ENCODE measurements at places on chromosomes 11 and 22. TPM values are rescaled to one million over a fixed set of nuclear protein-coding genes. Genes with fewer than 3 reads are reported as not detected.

GRCh38 chr11:101458161-101458560, 125.6 kb downstream of the TRPC6 start:
- no peak for DNase-seq

DNA sequence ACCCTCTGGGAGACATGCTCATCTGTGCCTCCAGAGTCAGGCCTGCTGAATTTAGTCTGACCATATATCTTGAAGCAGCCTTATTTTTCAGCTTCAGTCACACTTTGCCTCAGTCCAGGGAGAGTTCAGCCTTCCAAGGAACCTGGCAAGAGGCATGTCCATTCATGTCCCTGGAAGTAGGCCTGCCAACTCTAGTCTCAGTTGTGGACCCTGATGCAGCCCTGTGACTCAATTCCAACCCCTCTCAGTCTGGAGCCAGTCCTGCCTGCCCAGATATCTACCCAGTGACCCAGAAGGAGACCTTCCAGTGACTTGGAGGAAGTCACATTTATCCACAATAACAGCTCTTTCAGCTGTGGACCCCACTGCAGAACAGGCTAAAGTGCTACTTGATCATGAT, 566.6 kb downstream of the TMEM135 start:
- DNase-seq: no peak

CREB3L1 gene
- total RNA-seq: 0.13 TPM

TBX10 gene
- total RNA-seq: not detected

- DNase-seq: no peak
Observed at GRCh38 chr22:24009227-24010017, 1.7 kb upstream of the CABIN1 start.

- no peak for DNase-seq
Observed at GRCh38 chr11:44776551-44777208, 49.9 kb downstream of the TSPAN18 start.

CENPM gene
- total RNA-seq: 6.9 TPM

- DNase-seq: no peak
Observed at GRCh38 chr11:129922674-129923073, 27.3 kb upstream of the NFRKB start.

OR10A4 gene
- total RNA-seq: not detected

TRPM5 gene
- total RNA-seq: not detected

DNA sequence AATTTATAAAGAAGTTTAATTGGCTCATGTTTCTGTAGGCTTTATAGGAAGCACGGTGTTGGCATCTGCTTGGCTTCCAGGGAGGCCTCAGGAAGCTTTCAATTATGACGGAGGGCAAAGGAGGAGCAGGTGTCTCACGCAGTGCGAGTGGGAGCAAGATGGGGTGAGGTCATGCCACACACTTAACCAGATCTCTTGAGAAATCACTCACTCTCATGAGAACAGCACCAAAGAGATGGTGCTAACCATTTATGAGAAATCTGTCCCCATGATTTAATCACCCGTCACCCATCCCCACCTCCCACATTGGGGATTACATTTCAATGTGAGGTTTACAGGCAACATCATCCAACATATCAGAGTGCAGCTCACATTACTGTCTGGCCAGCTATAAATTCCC, 103.5 kb downstream of the ARHGAP8 start:
- DNase-seq: no peak

- DNase-seq: no peak
Observed at GRCh38 chr11:68657021-68657780, 27.1 kb upstream of the GAL start.

PANX3 gene
- total RNA-seq: not detected

DNA sequence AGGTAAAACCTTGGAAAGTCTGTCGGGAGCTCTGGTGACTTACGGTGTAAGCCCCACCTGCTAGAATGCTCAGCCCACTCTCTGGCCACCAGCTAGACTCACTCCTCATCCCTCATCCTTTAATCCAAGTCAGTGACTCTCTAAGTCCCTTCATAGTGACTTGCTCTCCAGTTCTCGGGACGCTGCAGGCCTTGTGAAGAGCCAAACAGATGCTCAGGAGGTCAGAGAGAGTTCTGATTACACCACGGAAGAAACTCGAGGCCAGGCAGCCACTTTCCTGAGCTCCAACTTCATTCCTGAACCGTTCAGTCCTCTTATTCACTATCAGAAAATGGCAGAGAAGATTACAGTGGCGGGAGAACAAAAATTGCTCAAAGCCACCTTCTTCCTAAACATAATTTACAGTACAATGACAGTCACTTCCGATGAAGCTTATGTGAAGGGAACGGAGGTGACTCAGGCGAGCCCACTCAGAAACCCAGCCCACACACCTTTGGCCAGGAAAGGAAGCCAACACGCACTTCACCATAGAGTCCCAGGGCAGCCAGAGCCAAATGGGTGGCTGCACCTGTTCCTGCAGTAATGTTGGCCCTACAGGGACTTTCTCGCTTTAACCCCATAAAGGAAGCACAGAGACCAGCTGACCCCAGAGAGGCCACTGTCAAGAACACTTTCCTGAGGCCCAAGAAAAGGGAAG, 100.4 kb downstream of the GALNT18 start:
- no peak for DNase-seq

DNA sequence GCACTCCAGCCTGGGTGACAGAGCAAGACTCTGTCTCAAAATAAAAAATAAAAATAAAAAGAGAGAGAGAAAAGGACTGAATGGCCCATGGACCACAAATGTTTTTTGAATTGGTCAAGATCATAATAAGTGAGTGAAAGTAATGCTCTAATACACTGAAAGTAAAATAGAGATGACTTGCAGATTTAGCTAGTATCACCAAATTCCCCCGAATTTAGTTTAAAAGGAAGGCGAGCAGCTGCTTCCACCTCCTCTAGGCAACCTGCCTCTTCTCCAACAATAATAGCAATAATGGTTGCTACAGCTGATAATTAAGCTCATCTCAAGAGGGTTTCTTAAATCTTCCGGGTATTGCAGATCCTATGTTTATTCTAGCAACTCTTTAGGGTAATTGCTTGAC, 36.8 kb downstream of the CELF1 start:
- no peak for DNase-seq

- peak; percentile 98 for DNase-seq
Observed at GRCh38 chr11:57667736-57668433, at the start of gene ZDHHC5. TSS of gene ZDHHC5 (plus strand) at chr11:57668114. CDS start at chr11:57673091, 4,977 bp downstream.

Data from esophagus squamous epithelium (tissue), 5 donors.